Spleen (tissue), 13 donors: ENCODE measurements at places on chromosomes 6 and 20. TPM values are rescaled to one million over a fixed set of nuclear protein-coding genes. Genes with fewer than 3 reads are reported as not detected.

GRCh38 chr6:143821359-143821758 is 21.8 kb upstream of the LTV1 start:
- DNase-seq = no peak

KHDC1 gene
- 0.86 TPM for total RNA-seq

GRCh38 chr6:153038378-153039057 is 36.0 kb upstream of the MTRF1L start:
- DNase-seq = no peak

PNISR gene
- total RNA-seq = 314 TPM

DNA sequence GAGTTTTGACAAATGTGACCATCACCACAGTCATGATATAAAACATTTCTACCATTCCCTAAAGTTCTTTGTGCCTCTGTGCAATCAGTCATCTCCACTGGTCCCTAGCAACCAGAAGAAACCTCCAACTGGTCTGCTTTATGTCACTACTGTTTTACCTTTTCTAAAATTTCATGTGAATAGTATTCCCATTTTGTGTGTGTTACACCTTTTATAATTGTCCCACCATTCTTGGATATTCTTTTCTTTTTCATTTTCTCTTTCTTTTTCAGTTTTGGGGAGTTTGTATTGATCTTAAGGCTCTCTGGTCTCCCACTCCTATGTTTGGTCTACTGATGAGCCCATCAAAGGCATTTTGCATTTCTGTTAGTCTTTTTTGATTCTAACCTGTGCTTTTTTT is 95.4 kb downstream of the NCOA3 start:
- no peak for DNase-seq

C6orf47 gene
- 28.6 TPM for total RNA-seq

PDE7B gene
- 4.6 TPM for total RNA-seq

GRCh38 chr6:10733863-10734262 is 11.0 kb downstream of the TMEM14C start:
- DNase-seq = no peak

VIP gene
- 4.9 TPM for total RNA-seq

CALHM6 gene
- 168 TPM for total RNA-seq

CLPSL1 gene
- total RNA-seq = not detected

SLC17A3 gene
- not detected for total RNA-seq

- no peak for DNase-seq
These were observed 18.8 kb downstream of the LATS1 start for GRCh38 chr6:149699150-149699549.

- no peak for DNase-seq
These were observed 166.5 kb upstream of the MMS22L start for GRCh38 chr6:97449444-97449966.

- no peak for DNase-seq
These were observed 1023.3 kb downstream of the EYS start for GRCh38 chr6:64683682-64684081.

SPATA25 gene
- 1.5 TPM for total RNA-seq

GRCh38 chr6:57242505-57242904 is 20.4 kb upstream of the RAB23 start:
- DNase-seq = no peak

- DNase-seq = no peak
These were observed 150.3 kb downstream of the COL21A1 start for GRCh38 chr6:56096946-56097621.

CCHCR1 gene
- 19.7 TPM for total RNA-seq

DNA sequence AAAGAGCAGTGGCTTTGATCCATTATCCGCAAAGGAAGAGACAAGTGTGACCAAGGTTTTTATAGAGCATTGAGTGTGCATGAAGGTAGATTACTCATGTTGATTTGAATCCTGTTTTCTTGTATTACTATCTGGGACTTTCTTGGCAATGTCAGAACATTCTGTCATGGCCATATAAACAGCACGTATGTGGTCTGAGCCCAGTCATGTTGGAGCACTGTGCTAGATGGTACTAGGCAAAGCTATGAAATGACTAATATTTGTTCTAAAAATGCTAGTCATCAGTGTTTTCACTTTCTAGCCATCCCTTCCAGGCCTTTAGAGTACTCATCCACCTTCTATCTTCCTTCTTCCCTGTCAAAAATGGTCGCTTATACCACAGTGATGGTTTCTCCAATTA is 278.6 kb upstream of the FLRT3 start:
- DNase-seq = no peak

DNA sequence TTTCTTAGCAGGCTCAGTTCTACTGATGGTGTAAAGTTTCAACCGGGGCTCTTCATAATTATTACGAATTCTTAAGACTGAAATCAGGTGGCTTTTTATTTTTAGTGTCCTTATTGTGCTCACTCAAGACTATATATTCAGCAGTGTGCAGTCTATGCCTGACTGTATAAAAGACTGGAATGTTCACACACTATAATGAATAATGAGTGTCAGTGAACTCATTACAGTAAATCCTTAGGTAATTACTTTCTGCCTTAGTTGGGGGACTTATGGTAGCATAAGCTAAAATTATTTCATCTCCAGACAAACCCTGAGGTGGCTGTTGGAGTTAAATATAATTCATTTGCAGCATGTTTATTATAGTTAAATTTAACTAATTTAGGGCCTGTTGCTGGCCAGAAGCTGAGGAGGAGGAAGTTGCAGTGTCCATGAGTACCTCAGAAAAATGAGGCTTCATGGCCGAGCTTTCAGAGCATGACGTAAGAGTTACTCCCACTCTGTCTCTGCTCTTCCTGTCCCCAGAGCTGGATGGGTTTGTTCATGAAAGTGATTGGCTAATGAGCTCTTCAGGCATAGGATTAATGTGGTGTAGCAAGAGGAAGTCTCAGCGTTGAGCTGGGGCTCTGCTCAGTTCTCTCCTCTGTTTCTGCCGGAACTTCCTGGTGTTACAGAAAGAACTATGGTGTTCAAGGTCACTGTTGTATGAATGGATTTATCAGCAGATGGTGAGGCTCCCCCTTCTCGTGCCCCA is 335.7 kb downstream of the NRN1 start:
- DNase-seq = no peak
